ENCODE measurements at places on chromosomes 6 and 20.

GRCh38 chr6:21257125-21257524 lies 336.4 kb upstream of the SOX4 start:
- no peak for DNase-seq

DNA sequence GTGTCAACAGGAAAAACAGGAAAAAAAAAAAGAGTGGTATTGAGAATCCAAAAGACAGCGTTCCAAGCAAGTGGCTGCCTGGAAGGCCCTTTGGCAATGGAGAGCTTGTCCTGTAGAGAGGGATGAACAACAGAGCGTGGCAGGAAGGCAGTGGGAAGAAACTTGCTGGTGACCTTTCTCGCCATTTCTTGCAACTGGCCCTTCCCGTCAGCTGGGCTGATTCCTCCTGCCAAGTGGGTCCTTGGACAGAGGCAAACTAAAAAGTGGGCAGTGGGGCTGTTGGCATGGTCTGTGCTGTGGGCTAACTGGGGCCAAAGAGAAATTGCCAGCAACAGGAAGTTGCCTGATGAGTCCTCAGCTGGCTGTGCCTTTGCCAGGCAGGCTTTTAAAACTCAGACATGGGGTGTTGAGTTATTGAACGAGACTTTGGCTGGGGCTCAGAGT lies 43.9 kb upstream of the CLDN20 start:
- no peak for DNase-seq

- no peak for DNase-seq
These were observed 32.4 kb downstream of the CNR1 start for GRCh38 chr6:88133718-88134117.

DNA sequence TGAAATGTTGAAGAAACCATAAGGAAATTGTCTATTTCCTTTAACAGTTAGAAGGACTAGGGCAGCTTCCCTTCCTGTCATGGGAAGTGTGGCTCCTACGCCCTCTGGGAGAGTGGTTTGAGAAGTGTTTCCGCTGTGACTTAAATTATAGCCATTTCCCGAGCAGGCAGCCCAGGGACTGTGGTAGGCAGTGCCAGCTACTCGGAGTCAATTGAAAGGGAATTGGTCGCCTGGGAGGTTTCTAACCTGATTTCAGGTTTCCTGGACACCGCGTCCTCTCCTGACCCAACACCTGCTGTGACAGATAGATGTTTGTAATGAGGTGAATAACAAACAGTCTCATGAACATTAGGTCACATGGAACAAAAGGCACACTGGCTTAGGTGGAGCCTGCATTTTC lies 256.1 kb upstream of the PLCB4 start:
- DNase-seq = no peak

DNA sequence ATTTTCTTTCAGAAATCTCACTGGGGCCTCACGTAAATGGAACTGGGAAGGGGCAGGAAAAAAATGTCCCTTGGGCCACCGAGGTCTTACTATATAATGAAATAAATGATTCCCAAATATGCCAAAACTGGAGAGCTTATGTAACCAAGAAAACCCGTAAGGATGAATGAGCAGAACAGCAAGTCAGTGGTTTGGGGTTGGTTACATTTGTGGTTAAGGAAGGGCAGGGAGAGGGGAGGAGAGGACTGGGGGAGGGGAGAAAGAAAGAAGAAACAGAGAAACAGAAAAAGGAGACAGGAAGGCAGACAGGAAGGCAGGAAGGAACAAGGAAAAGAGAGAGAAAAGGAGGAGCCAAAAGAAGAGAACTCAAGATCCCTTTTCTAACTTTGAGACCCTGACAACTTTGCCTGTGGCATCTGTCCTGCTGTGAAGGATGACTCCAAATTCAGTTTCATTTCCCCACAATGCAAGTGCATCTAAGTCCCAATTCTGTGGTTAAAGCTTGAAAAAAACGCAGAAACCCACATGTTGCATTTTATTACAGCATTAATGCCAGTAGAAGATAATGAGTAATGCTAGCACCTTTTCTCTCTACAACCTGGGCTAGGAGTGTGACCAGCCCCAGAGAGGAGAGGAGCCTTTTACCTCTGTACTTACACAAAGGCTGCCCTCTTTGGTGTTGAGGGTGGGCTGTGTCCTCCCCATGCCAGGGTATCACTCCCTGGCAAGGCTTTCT lies 10.8 kb upstream of the ARMC2 start:
- DNase-seq = no peak

GRCh38 chr6:170063431-170063830 lies 227.4 kb downstream of the DLL1 start:
- no peak for DNase-seq

- DNase-seq = no peak
These were observed 17.8 kb downstream of the FOXQ1 start for GRCh38 chr6:1329708-1330107.

DNA sequence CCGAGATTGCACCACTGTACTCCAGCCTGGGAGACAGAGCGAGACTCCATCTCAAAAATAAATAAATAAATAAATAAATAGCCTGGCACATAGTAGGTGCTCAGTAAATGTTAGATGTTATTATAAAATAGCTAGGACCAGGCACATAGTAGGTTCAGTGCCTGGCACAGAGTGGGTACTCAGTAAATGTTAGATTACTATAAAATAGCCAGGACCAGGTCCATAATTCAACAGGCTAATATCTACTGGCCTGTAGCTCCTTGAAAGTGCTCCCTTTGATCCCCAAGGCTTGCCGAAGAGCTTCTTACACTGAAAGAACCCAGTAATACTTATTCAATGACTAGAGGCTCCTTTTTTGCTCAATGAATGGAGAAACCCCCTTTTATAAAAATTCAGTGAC lies 215.1 kb upstream of the ZNF217 start:
- no peak for DNase-seq

- DNase-seq = no peak
These were observed 4.8 kb upstream of the SLC4A11 start for GRCh38 chr20:3243718-3244358.

DNA sequence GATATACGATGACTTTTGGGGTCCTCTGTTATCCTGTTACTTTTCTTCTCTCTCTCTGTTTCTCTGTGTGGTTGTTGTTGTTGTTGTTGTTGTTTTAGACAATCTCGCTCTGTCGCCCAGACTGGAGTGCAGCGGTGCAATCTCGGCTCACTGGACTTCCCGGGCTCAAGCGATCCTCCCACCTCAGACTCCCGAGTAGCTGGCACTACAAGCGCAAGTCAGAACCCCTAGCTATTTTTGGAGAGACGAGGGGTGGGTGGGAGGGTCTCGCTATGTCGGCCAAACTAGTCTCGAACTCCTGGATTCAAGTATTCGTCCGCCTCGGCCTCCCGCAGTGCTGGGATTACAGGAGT lies 19.1 kb upstream of the ABT1 start:
- no peak for DNase-seq

- DNase-seq = no peak
These were observed 124.7 kb upstream of the SUPT3H start for GRCh38 chr6:45502456-45502855.

GRCh38 chr6:79913369-79913768 lies 34.0 kb downstream of the ELOVL4 start:
- no peak for DNase-seq

- no peak for DNase-seq
These were observed 42.5 kb downstream of the SPDEF start for GRCh38 chr6:34513646-34514045.

- no peak for DNase-seq
These were observed 85.7 kb downstream of the LIN28B start for GRCh38 chr6:105042648-105043047.

DNA sequence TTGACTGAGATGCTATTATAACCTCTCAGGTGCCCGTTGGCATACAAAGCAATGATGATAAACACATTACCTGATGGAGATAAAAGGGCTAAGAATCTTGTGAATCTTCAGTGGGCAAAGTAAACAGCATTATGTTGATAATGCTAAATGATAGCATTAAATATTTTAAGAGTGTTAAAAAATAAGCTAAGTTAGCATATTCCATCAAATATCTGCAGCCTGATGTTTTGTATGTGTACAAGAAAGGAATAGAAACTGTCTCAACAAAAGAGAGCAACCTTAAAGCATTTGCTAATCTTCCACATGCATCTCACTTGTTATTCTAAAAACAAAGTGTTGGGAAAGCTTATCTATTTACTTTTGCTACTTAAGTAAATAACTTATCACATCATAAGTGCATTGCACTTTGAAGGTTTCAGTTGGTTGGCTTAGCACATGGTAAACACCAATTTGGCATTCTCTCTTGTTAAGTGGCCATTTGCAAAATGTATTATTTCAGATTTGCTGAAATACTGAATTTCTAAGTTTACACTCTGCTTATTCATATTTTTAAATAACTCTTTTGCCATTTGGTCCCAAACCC lies 151.6 kb downstream of the SYNDIG1 start:
- no peak for DNase-seq

GRCh38 chr6:156545021-156545420 lies 232.2 kb upstream of the ARID1B start:
- DNase-seq = no peak

DNA sequence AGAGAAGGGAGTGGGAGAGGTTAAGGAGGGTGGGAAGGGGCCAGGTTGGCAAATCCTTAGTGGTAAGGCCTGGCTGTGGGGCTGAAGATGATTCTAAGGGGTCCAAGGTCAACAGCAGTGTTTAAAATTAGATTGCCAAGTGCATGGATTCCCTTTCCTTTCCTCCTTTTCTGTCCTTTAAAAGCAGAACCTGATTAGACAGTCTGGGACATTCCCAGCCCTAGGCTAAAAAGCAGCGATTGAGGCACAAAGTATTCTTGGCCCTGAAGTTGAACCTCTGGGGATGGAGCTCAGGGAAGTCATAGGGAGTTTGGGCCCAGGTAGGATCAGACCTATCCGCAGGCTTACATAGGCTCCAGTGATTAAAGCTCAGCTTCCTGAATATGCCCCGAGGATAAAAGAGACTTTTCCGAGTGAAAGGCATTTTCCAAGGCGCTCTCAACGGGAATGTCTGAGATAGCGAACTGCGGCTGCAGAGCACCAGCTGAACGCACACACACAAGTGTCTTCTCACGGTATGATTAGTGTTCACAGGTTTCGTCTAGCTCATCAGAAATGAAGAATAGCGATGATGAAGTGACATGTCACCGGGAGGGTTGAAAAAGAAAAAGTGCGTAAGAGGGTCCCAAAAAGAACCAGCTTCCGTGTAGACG lies 787 bp upstream of the CARMIL1 start:
- DNase-seq = no peak

DNA sequence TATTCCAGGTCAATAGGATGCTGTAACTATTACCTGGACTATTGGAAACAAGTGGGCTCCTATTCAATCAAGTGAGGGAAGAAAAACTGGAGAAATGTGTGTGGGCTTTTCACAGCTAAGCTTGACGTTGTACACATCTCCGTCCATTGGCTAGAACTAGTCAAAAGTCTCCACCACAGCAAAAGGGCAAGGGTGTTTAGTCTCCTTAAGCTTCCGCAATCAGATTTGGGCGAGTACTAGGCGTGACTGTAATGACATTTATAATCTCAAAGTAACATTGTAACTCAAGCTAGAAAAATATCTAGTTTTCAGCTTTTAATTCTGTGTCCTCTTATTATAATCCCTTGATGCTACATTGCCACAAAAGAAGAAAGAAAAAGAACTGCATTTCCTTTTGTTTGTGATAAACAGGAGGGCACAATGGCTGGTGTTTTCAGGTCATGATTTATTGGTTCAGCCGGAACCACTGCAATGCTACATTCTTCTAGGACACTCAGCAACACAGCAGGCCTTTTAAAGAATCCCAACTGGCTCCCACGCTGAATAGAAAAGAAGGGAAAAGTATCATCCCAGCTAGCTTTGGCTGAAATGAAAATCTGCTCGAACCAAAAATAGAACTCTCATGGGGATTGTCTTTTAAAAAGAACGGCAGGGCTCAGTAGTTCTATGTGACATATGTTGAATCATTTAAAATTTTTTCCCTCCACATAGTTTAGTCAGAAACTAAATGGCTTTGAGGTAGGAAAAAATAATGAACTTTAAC lies 387.7 kb downstream of the BTBD3 start:
- DNase-seq = no peak

DNA sequence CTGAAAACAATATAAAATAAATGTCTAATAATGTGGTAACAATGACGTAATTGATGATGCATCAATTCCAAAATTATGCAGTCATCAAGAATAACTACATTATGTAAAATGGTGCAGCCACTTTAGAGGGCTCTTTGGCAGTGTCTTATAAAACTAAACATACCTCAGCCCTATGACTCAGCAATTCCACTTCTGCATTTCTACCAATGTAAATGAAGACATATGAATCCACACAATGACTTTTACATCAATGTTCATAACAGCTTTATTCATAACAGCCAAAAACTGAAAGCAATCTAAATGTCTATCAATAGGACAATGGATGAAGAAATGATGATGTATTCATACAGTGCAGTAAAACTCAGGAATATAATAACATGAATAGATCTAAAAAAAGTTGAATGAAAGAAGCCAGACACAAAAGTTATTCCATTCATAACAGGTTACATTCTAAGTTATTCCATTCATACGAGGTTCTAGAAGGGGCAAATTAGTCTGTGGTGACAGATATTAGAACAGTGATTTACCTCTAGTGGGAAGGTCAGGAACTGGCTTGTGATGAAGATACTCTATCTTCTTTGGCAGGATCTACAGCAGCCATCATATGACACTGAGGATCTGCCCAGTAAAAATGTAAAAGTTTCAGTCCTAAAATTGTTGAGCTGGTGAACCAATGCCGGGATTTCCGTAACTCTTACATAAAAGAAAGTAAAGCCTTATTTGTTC lies 396.1 kb downstream of the PLCB1 start:
- DNase-seq = no peak

DNA sequence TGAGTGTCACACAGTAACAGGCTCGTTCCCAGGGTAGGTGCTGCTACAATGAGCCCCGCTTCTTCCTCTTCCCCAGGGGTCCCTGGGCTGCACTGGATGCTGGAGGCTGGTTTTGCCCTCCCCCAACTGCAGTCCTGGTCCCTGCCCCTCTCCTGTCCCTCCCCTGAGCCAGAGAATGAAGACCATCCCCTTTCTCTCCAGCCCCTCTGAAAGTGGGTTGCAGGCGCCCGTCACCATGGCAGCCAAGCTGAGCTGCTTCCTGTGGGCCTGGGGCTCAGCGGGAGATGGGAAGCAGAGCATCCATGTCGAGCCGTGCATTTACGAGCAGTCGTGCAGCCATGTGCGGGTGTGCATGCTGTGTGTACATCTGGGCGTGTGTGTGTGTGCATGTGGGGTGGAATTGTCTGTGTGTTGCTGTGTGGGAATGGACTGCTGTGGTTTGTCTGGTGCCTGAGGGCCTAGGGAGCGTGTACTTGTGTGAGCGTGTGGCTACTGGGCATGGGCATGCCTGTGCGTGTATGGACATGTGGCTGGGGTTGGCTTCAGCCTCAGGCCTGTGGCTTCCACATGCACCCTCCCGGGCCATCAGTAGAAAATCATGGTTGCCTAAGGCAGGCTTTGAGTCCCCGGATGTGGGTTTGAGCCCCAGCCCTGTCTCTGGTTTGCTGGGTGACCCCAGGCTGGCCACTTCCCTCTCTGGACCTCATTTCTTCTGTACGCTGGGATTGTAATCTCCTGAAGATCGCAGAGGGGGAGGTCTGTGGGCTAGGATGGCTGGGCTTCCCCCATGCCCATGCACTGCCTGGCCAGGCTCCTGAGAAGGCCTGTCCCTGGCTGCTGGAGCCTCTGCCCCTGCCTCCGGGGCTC lies 48.8 kb downstream of the SRC start:
- DNase-seq = no peak

- DNase-seq = no peak
These were observed 8.4 kb downstream of the LRP11 start for GRCh38 chr6:149855741-149856140.

- no peak for DNase-seq
These were observed 12.5 kb downstream of the WDR27 start for GRCh38 chr6:169689287-169689686.

Data from stimulated activated CD4-positive, alpha-beta T cell treated with anti-CD3 and anti-CD28 coated beads, Interleukin-1b, Interleukin-23, amount 100 ng/mL, for 4 hours (primary cell).